Activated CD4-positive, CD25-positive, alpha-beta regulatory T cell treated with anti-CD3 and anti-CD28 coated beads, Interleukin-2, amount 50 U/mL, for 72 hours (primary cell): ENCODE measurements at places on chromosomes 7 and 10.

DNA sequence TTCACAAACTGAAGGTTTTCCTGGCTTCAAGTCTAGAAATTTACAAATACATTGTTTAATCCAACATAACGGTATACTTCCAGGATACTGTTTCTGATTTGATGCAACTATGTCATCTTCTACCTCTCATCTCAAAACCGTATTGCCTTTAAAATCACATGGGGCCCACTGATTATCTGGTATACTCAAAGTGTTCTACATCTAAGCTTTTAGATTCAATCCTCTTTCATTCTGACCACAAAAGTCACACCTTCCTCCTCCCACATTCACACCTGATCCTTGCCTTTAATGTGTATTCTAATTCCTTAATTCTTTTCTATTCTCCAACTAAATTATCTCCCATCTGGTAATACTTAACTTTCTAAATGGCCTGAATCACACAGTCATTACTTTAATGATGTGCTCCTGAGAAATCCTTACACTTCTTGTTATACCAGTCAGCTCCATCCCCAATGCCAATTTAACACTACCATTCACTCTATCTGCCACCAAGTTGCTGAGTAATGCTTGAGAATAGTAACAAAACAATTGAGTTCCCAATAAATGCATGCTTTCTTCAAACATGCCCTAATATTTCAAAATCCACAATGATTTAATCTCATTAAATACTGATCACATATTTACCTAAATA, 13.0 kb downstream of the ATAD1 start:
- DNase-seq: no peak

- DNase-seq: no peak
Observed at GRCh38 chr10:131418681-131419080, 107.2 kb upstream of the TCERG1L start.

DNA sequence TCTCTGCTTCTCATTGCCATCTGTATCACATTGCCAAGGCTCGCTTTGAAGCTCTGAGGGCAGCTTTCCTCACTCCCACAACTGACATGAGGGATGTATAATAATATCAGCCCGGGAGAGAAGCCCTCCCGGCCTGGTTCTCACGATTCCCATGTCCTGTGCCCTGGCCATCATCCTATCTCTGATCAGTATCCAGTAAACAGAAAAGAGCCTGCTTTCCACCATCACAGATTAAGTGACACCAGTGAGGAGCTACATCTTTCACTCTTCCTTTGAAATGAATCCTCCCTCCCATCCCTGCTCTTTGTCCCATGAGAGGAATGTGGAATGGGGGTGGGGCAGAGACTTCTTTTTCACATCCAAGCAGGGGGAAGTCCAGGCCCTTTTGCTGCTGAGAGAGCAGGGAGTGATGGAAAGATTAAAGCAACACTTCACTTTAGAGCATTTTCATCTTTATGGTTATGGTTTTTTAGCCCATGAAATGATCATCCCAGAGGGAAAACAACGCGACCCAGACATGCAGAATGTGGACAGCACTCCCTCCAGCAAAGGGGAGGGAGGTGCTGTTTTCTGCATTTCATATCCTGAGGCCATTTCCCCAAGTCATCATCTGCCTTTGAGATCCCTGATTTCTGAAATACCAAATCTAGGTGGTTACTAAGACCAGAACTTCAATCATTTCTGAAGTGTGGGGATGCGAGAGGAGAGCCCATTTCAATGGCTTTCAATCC, 84.6 kb upstream of the LYZL1 start:
- no peak for DNase-seq

GRCh38 chr10:110501142-110501937, 3.6 kb downstream of the DUSP5 start:
- DNase-seq: peak; percentile 72

- no peak for DNase-seq
Observed at GRCh38 chr7:55774327-55775050, 88.1 kb downstream of the SEPTIN14 start.

GRCh38 chr7:131027287-131027773, 293.3 kb upstream of the KLF14 start:
- no peak for DNase-seq

GRCh38 chr7:150874401-150875198, 22.3 kb downstream of the AOC1 start:
- DNase-seq: no peak

GRCh38 chr10:44713307-44713706, 197.8 kb upstream of the TMEM72 start:
- no peak for DNase-seq

- no peak for DNase-seq
Observed at GRCh38 chr7:93955304-93955703, 33.8 kb downstream of the GNG11 start.

- DNase-seq: no peak
Observed at GRCh38 chr10:131802156-131802915, 98.5 kb upstream of the PPP2R2D start.

DNA sequence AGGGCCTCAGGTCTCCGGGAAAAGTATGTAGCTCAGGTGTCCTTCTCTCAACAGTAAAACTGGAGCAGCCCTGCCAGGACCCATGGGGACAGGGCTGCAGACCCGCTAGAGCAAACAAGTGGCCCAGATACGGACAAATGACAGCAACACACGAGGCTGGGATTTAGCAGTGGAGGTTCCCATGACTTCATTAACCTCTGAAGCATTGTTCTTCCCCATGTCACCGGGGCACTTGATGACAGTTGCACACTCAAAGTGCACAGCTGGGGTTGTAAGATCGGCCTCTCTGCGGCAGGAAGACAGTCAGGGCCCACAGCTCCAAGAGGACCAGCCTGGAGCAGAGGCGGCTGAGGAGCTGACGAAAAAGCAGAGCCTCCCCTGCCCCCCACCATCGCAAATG, 12.5 kb upstream of the PODXL start:
- DNase-seq: no peak

DNA sequence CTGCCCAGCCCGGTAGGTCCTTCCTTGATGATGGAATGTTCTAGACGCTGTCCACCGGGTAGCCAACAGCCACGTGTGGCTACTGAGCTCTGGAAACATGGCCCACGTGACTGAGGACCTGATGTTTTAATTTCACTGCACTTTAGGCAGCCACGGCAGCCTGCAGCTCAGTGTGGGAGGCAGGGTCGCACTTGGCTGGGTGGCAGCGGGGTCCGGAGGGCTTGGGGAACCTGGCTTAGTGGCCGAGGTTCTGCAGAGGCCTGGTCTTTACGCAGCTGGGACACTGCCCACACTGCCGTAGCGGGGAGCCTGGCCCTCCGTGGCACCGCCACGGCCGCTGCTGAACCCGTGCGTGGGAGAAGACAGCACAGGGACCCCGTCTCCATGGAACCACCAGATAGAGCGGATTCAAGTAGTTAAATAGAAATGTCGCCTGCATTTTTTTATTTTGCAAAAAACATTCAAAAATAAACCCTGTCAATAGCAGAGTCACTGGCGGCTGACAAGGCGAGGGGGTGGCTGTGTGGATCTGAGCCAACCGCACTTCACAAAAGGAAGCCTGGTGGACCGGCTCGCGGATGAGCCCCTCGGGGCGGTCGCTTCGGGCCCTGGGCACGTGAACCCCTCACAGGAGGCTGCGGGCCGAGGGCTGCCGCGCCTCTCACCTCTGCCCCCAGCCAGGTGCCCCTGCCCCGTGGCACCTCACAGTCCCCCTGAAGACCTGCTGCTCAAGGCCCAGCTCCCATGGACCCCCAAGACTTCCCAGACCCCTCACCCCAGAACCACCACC, 25.6 kb upstream of the UTF1 start:
- DNase-seq: no peak

- no peak for DNase-seq
Observed at GRCh38 chr10:34124522-34125035, 690.5 kb downstream of the PARD3 start.

DNA sequence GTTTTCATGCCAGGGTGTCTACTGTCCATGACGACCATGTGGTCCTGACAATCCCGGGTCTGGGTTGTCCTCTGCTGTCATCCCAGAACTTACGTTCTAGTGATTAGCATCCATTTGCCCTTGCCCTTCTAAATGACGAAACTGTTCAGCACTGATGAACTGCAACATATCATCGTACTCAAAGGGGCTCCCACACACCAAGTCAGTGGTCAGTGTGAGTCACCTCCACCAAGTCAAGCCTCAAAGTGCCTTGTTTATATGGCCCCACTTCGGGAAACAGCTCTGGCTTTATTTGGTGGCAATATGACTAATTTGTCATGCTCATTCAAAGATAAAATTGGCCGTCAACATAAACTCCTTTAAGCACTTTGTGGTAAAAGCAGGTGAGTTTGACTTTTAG, 110.7 kb downstream of the FRMD4A start:
- no peak for DNase-seq

DNA sequence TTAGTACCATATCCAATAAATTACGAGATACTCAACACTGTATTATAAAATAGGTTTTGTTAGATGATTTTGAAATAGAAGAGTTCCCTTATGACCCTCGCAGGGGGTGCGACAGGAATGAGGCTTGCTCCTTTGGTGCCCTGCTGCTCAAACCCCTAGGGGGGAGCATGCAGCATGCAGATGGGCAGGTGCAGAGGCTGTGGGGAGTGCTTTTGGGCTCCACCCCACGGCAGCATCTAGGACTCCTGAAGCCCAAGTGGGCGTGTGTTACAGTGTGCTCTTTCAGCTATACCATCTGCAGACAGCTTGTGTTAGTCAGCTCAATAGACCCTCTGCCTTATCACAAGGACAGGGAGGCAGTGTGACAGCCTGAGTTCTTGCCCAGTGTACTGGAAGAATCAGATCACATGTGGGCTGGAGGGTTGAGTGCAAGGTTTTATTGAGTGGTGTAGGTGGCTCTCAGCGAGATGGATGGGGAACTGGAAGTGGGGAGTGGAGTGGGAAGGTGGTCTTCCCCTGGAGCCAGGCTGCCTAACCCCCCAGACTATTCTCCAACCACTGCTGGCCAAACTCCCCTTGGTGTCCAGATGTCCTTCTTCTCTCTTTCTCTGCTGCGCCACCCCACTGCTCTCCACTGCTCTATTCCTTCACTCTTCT, 3.1 kb upstream of the MRC1 start:
- no peak for DNase-seq

DNA sequence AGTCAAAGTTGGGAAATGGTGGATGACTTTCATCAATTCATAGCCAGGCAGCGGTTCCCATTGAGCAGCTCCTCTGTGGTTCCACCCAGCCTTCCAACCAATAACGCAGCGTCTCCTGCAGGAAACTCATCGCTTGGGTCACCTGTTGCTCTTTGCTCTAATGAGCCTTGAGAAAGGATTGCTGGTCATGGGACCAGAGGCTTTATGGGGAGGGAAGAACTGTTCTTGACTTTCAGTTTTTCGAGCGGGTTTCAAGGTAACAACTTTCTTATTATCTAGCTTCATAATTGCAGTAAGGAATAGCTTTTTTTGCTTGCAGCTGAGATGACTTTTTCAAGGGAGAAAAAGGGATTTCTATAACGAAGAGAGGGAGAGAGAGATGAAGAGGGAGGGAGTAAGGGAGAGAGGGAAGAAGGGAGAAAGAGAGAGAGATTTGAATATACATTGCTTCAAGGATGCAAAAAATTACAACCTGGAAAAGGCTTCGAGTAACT, 405 bp upstream of the ENTPD1 start:
- no peak for DNase-seq

- no peak for DNase-seq
Observed at GRCh38 chr10:29056729-29057128, 232.1 kb upstream of the LYZL1 start.

- no peak for DNase-seq
Observed at GRCh38 chr7:132420527-132420926, 155.7 kb downstream of the PLXNA4 start.

GRCh38 chr10:22252801-22253579, 35.2 kb upstream of the EBLN1 start:
- peak; percentile 71 for DNase-seq

DNA sequence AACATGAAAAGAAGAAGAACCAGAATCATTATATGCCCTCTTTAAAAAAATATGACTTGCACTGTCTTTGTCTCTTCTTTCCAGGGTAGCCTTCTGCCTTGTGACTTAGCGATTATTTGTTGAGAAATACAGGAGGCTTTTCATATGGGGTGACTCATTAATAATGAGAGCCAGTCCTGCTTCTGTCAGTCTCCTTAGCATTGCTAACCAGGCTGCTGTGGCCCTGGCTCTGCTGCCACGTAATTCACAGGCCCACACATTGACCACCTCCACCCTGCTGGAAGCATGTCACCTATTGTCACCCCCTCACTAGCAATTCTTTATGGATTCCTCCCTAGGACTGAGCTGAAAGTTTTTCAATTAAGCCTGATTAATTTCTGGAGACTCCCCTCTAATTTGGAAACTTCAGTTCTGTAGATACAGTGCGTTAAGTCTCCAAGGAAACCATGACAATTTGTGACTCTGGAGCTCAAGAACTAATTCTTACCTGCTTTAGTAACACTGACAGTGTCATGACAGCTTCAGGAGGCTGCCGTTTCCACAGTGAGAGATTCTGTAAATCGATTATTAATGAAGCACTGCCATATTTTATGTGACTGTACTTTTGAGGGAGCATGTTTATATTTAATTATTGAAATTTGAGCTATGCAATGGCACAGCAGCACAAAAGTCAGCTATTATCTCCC, 267.9 kb upstream of the SP8 start:
- no peak for DNase-seq

DNA sequence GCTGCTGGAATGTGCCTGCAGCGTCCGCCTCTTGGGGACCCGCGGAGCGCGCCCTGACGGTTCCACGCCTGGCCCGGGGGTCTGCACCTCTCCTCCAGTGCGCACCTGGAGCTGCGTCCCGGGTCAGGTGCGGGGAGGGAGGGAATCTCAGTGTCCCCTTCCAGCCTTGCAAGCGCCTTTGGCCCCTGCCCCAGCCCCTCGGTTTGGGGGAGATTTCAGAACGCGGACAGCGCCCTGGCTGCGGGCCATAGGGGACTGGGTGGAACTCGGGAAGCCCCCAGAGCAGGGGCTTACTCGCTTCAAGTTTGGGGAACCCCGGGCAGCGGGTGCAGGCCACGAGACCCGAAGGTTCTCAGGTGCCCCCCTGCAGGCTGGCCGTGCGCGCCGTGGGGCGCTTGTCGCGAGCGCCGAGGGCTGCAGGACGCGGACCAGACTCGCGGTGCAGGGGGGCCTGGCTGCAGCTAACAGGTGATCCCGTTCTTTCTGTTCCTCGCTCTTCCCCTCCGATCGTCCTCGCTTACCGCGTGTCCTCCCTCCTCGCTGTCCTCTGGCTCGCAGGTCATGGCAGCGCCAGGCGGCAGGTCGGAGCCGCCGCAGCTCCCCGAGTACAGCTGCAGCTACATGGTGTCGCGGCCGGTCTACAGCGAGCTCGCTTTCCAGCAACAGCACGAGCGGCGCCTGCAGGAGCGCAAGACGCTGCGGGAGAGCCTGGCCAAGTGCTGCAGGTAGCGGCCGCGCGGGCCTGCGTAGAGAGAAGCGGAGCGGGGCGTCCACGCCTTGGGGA, 645 bp downstream of the SLC26A4 start:
- DNase-seq: peak; percentile 59

DNA sequence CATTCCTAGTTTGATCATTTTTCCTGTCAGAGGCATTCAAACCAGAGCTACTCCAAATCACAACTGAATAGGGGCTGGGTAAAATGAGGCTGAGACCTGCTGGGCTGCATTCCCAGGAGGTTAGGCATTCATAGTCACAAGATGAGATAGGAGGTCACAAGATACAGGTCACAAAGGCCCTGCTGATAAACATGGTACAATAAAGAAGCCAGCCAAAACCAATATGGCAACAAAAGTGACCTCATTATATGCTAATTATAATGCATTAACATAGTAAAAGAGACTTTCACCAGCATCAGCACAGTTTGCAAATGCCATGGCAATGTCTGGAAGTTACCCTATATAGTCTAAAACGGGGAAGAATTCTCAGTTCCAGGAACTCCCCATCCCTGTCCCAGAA, 37.3 kb downstream of the TWIST1 start:
- no peak for DNase-seq

GRCh38 chr10:93751832-93752231, 5.9 kb upstream of the LGI1 start:
- no peak for DNase-seq

- no peak for DNase-seq
Observed at GRCh38 chr10:22103701-22104470, 100.4 kb upstream of the DNAJC1 start.
